ENCODE measurements at places on chromosomes 7 and 10.

- peak; percentile 58 for DNase-seq
Measured at GRCh38 chr7:149497467-149498261, at the start of gene ZNF746. Gene ZNF746, minus strand, starts transcription at chr7:149497809. Its CDS starts 273 bp downstream, at chr7:149497536.

GRCh38 chr7:116356979-116357378 is 142.6 kb upstream of the CAV2 start:
- no peak for DNase-seq

DNA sequence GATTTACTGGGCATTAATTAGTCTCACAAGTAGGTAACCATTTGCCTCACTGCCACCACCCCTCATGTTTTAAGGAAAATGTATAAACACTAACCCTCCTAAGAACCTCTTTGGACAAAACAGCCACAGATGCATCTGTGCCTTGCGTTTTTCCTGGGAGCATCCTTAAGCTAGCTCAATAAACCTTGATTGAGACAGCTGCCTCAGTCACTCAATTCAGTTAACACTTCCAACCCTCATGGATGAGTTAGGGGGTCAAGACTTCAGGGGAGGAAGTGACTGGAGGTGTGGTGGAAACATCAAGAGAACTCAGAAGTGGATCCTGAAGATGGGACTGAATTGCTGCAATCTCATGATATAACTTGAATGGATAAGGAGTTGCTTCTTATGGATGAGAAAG is 31.5 kb downstream of the CUL2 start:
- no peak for DNase-seq

GRCh38 chr7:99398891-99399445 is 9.4 kb downstream of the PDAP1 start:
- no peak for DNase-seq

DNA sequence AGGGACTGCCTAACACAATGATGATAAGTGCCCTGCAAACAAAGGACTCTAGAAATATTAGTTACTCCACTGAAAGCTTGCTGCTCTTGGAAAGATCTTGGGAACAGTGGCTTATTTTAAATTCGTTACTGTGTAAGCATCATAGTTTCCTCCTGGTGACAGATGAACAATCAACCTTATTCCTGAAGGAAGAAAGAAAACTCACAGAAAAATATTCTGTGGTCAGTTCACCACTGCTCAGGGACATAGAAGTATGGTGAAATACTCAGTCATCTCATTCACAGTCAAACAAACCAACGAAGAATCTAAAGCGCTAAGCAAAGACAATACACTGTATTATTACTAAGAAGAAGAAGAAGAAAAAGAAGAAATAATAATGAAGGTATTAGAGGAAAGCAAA is 27.8 kb downstream of the MKX start:
- DNase-seq = no peak

DNA sequence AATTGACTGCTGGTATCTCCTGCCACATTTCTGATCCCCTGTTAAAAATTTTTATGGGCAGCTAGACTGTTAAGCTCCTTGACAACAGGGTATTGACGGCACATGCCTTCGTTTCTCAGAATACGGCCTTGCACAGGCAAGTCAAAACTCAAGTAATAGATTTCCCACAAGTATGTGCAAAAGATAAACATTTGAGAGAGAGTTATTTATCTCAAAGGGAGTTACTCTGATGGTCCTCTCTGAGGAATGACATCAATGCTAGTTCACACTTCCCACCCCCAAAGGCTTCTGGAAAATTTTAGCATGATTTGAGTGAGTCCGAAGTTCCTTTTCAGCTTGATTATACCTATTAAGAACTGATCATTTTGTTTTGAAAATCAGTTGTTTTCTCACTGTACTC is 71.9 kb downstream of the JCAD start:
- no peak for DNase-seq

- DNase-seq = no peak
Measured at GRCh38 chr10:119373294-119374102, 166.1 kb downstream of the GRK5 start.

GRCh38 chr10:131269776-131270460 is 41.6 kb downstream of the TCERG1L start:
- DNase-seq = no peak

DNA sequence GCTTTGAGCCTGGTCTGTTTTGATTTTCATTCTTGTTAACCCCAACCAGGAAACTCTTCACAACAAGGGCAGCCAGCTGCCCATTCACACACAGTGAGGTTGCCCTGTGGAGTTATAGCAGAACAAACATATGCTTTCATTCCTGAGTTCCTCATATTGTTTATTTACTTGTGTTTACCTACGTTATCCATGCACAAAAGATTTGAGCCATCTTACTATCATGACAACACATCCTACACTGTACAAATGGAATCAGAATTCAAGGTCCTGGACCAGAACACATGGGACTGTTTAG is 21.7 kb upstream of the BMPER start:
- no peak for DNase-seq
